ENCODE measurements at places on chromosomes 4 and X.
A peak's percentile ranks its signal among the peaks of the same experiment; 100 is the strongest.

DNA sequence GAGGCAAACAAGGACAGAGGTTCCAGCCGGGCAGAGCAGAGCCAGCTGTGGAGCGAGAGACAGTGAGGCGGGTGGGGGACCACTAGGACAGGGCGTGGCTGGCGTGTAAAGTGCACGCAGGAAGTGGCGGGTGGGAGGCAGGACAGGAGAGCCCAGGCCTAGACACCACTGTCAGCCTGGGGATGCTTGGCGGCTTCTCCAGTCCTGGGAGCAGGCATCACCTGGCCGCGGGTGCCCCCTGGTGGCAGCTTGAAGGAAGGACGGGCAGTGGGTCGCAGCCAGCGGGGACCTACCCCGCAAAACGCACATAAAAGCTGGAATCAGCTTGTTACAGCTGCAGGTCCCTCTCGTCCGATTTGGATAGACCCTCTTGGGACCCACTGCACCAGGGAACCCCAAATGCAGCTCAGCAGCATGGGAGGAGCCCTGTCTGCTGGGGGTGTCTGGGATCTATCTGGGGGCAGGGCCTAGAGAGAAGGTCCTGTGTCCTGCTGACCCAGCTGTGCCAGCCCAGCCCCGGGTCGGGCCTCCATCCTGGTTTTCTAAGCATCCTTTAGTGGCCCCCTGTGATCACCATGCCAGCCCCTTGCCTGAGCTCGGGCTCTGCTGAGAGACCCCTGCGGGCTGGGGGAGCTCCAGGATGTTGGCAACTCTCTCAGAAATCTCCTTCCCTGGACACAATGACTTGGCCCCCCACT lies 57.7 kb downstream of the WFS1 start:
- no peak for DNase-seq

GRCh38 chr4:42197341-42197740 lies 44.9 kb upstream of the BEND4 start:
- no peak for DNase-seq

GRCh38 chr4:107896158-107896645 lies 35.1 kb upstream of the CYP2U1 start:
- DNase-seq = no peak

DNA sequence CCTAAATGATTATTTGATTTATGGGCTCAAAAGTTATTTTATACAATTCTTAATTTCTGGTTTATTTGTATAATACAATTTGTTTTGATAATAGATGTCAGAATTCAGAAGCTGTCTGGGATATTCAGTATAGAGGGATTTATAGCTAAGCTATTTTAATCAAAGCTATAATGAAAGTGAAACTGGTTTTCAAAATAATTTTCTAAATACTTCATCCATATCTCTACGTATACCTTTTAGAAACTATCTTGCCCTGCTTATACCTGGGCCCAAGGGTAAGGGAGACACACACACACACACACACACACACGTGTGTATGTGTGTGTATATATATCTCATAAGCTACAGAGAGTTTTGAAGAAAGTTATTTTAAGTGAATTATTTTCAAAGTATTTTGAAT lies 2.9 kb downstream of the TMEM131L start:
- DNase-seq = no peak

DNA sequence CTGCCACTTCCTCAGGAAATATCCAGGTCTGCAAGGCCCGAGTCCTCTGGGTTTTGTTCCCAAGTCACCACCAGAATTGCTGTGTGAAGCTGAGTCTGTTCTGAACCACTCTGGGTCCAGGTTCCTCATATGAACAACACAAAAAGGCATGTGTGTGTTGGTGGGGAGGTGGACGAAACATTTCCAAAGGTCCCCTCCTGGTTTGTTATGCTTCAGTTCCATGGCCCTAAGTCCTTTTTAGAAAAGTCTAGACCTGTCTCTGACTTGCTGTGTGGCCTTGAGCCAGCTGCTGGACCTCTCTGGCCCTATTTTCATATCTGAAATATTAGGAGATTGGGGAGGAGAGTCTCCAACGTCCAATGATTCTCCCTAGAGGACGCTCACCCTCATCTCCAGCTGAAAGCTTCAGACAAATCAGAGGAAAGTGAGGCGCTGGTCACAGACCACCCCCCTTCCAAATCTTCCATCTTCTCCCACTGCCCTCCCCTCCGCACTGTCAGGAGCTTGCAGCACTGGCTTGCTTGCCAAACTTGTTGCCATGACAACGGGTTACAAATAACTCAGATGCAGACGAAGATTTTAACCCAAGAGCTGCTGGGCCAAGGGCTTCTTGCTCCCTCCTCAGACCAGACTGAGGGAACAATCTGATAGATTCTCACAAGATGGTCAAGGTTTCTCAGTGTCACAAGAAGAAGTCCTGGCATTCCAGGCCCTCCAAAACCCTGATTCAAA lies 64.5 kb downstream of the SMC1A start:
- peak; percentile 48 for DNase-seq

DNA sequence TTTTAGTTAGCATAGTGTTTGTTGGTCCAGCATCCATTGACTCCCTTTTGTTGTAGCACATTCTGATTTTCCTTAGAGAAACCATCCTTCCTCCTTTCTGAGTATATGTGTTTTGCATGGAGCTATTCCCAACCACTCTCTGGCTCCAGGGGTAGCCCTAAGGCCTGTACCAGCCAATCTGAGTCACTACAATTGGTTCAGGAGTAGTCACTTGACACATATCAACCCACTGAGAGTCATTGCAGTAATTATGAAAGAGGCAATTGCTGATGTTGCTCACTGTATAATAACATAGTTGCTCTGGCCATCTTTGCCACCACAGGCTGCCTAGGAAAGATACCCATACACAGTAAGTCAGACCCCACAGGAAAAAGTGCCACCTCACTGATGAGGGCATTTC lies 71.2 kb upstream of the GRID2 start:
- no peak for DNase-seq

GRCh38 chrX:82692991-82693390 lies 815.1 kb upstream of the POU3F4 start:
- DNase-seq = no peak

DNA sequence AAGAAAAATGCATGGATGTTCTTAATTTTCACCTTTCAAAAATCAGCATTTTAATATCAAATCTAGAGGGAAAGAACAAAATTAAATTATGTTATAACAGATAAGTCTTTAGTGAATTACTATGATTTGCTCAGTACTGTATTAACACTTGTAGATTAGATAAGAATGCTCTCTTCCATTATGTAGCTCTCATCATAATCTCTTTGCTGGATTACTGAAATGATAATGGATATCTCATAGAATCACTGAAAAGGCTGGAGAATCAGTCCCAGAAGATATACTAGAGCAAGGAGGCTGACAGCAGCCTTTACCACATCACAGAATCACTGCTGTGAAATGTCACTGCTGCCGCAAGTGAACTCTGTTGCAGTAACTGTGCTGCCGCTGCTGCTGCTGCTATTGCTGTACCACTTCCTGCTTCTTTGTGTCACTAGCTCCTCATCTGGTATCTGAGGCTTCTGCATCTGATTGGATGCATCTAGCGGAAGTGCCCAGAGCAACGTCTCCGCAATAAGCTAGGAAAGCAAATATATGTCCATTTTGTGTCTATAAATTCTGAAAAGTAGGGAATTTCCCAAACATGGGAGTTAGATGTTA lies 738.2 kb downstream of the ADGRL3 start:
- no peak for DNase-seq

DNA sequence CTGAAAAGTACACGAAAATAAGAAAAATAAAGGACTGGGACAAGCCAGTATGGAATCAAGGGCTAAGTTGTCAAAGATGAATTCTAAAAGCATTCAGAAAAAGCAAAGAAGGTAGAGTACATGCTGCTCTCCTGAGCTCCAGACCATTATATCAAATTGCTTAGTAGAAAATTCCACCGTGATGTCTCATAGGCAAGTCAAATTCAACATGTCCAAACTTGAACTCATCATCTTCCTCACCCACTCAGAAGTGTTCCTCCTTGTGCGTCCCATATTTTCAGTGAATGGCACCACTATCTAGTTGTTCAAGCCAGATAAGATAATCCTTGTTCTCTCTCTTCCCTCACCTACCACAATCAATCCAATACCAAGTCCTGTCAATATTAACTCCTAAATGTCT lies 37.5 kb upstream of the IL13RA2 start:
- no peak for DNase-seq

GRCh38 chr4:54547299-54548097 lies 110.3 kb upstream of the KIT start:
- no peak for DNase-seq

DNA sequence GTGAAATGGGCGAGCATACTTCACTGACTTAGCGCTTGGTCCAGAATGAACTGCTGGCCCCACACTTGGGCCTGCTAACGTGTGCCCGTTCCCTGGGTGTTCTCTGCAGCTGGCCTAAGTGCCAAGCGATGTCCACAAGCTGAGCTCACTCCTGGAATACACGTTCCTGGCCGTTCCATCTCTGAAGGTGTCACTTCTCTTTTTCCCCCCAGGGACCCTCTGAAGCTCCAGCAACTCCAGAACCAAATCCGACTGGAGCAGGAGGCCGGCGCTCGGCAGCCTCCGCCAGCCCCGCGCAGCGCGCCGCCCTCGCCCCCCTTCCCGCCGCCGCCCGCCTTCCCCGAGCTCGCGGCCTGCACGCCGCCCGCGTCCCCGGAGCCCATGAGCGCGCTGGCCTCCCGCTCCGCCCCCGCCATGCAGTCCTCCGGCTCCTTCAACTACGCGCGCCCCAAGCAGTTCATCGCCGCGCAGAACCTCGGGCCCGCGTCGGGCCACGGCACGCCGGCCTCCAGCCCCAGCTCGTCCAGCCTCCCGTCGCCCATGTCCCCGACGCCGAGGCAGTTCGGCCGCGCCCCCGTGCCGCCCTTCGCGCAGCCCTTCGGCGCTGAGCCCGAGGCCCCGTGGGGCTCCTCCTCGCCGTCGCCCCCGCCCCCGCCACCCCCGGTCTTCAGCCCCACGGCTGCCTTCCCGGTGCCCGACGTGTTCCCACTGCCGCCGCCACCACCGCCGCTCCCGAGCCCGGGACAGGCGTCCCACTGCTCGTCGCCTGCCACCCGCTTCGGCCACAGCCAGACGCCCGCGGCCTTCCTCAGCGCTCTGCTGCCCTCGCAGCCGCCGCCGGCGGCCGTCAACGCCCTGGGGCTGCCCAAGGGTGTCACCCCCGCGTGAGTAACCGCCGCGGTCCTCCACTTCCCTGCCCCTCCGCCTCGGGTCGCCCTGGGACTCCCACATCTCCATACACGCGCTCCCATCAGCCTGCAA lies 132.3 kb downstream of the CBR4 start:
- no peak for DNase-seq

DNA sequence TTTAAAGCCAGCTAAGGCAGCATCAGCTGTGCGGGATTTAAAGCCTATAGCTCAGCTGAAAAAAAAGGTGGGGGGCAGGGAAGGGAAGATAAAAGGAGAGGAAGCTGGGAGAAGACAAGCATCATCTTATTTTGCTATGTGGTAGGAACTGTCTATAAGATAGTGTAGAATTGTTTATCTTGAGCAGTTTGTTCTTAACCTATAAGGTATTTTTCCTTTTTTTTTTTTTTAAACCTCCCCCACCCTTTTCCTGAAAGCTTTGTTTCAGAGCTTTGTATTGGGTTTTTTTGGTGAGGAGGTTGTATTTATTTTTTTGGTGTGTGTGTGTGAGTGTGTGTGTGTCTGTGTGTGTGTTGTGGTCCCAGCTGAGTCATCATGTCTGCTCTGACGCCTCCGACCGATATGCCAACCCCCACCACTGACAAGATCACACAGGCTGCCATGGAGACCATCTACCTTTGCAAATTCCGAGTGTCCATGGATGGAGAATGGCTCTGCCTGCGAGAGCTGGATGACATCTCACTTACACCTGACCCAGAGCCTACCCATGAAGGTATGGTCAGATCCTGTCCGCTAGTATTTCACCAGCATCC lies 531 bp downstream of the RUFY3 start:
- no peak for DNase-seq

- no peak for DNase-seq
Measured at GRCh38 chr4:110033355-110034025, 120.8 kb downstream of the EGF start.

DNA sequence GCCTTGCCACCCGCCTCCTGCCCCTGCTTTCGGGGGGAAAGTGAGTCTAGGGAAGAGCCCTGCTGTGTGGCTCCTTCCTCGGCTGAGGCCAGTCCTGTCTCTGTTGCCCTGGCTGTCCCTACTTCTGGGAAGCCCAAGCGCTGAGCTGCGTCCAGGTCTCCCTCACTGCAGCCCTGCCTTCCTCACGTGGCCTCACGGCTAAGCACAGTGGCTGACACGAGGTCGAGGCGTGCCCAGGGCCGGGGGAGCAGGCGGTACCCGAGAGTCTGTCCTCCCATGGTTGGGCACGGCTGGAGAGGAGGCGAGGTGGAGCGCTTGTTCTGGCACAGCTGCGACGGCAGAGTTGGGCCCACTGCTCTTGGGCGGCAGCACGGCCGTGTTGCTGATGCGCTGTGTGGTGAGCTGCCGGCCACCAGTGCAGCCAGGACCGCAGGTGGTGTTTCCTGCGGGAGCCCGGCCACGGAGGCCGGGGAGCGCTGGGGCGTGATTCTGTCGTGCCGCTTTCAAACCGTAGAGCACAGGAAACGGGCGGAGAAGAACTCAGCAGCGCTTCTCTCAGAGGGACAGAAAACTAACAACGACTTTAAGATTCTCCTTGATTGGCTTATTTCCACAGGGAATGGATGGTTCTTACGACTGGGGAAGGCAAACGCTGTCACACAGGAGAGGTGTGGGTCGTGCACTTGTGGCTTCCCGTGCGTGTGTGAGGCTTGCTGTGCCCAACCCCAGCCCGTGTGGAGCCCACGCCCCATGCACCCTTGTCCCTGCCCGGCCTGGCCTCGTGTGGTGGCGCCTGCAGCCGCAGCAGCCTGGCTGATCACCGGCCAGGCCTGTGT lies 21.3 kb downstream of the MAEA start:
- DNase-seq = no peak

DNA sequence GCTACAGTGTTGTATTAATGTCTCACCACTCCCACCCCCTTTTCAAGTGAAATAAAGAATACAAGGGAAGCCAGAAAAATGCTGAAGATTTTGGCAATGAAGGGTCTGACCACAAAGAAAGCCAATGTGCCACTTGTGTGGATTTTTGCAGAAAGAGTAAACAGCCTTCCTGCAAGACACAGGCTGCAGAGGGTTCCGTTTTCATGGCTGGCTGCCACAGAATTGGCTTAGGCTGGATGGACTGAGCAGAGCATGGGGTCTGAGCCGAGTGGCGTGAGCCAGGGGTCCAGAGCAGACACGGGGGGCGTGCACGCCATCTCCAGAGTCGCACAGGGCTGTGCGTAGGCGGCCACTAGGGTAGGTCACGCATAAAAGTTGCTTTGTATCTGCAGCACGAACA lies 69.2 kb downstream of the MTNR1A start:
- DNase-seq = no peak

DNA sequence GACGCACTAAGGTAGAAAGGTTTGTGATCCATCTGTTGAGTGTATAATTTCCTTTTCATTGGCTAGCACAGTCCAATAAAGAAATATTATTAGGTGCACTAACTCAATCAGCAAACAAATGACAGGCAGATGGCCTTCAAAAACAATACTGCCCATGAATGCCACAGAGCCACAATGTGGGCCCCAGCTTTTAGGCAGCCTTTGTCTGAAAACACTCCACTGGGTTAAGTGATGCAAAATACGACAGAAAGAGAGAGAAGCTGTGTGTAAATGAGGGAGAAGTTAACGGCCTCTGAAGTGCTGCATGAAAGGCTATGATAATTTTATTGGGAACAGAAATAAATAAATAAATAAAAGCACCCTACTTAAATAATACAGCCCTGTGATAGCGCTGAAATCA lies 274.6 kb downstream of the NKX6-1 start:
- no peak for DNase-seq

GRCh38 chrX:134695999-134696398 lies 37.7 kb upstream of the PLAC1 start:
- DNase-seq = no peak

Measured in forelimb muscle (tissue), 1 donor.